HFFc6 (cell line): ENCODE measurements at places on chromosomes 4 and X. TPM values are rescaled to one million over a fixed set of nuclear protein-coding genes. Genes with fewer than 3 reads are reported as not detected.
A peak's percentile ranks its signal among the peaks of the same experiment; 100 is the strongest.

DNA sequence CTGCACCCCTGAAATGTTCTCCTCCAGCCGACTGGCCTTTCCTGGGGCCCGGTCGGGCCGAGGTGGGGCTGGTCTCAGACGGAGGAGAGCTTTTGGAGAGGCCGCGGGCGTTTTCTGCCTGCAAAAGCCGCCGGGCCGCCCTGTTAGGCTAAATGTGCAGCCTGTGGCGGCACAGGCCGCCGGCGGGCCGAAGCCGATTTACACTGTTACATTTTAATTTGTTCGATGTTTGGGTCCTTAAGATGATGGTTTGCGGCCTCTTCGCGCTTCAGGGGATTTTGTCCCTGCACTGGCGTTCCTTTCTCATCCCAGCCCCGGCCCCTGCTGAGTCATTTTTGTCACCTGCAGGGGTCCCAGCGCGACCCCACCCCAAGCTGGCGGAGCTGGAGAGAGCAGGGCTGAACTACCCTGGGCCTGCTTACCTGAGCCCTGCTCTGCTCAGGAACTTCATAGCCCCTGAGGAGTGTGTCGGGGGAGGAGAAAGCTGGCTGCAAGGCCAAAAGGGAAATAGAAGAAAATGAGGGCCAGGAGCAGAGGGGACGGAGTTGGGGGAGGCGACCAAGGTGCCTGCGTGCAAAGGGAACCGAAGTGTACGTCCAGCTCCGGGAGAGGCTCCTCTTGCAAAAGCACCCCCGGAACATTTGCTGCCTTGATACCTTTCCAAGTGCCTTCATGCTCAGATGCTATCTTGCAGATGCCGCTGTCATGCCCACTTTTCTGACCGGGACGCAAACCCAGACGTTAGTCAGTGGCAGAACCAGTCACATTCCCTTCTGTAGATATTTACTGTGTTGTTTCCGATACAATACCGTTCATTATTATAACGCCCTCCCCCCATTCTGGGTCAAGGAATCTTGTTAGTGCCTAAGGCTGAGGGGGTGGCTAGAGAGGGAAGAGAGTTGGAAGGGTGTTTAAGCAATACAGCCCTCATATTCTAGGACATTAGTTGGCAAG lies 977 bp upstream of the RBBP7 start:
- H3K27ac ChIP-seq: peak overlapping the region; percentile 77
- no peaks in the 10 kb centered on the region; the same call in 1 of the 2 replicates for H3K27me3 ChIP-seq
- peaks cover 34% of the 10 kb centered on the region for H3K4me1 ChIP-seq
- H3K4me3 ChIP-seq: peak overlapping the region; percentile 76
- DNase-seq: no peak
- peaks cover 8% of the 10 kb centered on the region; the same call in 1 of the 2 replicates for H3K36me3 ChIP-seq

PRSS12 gene
- total RNA-seq: 79.8 and 88.0 TPM in 2 replicates

DNA sequence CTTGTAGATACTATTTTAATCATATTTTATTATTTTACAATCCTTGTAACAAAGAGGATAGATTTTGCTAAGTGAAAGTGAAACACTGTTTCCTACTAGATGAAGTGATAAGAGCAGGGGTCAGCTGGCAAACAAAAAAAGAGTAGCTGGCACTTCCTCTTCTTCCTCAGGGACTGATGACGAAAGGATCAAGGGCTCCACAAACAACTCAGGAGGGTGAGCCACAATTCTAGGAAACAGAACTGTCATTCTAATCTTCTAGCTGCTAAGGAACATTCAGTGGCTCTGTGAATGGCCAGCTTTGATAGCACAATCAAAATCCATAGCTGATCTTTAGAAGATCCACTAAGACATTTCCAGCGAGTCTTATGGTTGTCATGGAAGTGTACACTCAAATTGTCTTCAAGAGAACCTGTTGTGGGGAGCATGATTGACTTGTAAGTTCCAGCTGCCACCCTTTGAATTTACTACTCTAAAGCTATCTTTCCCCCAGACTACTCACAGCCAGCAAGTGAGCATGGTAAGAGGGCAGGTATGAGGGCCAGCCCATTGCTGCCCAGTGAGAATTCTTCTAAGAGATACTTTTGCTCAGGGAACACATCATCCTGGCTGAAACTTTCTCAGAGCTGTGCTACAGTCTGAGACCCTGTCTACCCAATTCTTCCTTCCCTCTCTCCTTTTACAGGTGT lies 275.7 kb upstream of the RASGEF1B start:
- H3K4me3 ChIP-seq: no peak overlapping the region
- 0 out of 2 replicates have a peak, but pooled peaks cover 3% of the 10 kb centered on the region for H3K27me3 ChIP-seq
- H3K4me1 ChIP-seq: no peaks in the 10 kb centered on the region
- H3K36me3 ChIP-seq: no peaks in the 10 kb centered on the region
- DNase-seq: no peak

DNA sequence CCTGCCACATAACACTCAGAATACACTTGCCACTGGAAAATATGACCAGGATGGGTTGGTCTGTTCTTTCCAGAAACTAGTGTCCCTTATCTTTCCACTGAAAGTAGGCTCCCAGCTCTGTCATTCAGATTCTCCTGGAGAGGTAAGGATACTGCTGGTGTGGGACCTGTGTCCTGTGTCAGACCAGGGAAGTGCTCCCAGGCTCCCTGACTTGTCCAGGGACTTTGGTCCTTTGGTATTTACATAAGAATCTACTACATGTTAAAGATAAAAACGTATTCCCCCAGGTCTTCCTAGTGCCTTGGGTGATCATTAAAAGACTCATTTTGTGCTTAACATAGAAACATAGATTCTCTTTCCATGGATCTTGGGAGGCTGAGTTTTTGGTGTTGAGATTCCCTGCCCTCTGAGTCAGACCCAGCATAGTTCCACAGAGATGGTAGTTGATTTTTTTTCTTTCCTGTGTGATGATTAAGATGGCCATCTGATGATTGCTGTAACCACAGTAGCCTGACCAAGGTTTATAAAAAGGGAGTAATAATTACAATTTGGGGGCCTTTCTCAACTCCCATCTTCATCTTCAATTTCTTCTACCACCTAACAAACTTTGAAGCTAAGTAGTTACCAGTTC lies 159.8 kb upstream of the JADE1 start:
- DNase-seq: peak; percentile 59
- peaks cover 18% of the 10 kb centered on the region for H3K4me1 ChIP-seq
- H3K4me3 ChIP-seq: no peak overlapping the region

GRCh38 chr4:181051931-181052330 lies 1191.3 kb upstream of the TENM3 start:
- no peaks in the 10 kb centered on the region for H3K4me1 ChIP-seq
- H3K27me3 ChIP-seq: no peaks in the 10 kb centered on the region
- H3K36me3 ChIP-seq: no peaks in the 10 kb centered on the region
- no peak for DNase-seq
- no peak overlapping the region for H3K27ac ChIP-seq

- H3K4me3 ChIP-seq: no peak overlapping the region
- no peak overlapping the region for H3K27ac ChIP-seq
- no peak for DNase-seq
- no peaks in the 10 kb centered on the region for H3K36me3 ChIP-seq
Observed at GRCh38 chr4:110124711-110125110, 73.7 kb downstream of the ELOVL6 start.

DNA sequence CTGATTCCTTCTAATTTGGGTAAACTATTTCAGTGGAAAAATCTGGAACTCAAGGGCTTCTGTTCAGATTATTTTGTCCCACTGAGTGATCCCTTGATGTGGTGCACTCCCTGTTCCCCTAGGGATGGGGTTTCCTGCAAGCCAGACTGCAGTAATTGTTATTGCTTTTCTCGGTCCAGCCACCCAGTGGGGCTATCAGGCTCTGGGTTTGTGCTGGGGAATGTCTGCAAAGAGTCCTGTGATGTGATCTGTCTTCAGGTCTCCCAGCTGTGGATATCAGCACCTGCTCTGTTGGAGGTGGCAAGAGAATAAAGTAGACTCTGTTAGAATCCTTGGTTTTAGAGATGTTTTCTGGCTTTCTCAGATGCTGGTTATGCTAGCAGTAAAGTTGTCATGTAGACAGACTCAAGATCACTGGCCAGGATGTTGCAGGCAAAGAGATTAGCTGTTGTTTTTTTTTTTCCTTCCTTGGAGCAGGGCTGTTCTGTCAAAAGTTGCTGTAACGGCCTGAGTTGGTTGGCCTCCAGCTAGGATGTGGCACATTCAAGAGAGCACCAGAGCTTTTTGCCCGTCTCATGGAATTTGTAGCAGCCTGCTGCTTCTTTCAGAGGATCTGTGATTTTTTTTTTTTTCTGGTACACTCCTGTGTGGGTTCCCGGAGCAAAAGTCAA lies 1314.0 kb downstream of the PCDH19 start:
- H3K4me1 ChIP-seq: no peaks in the 10 kb centered on the region
- no peak overlapping the region for H3K27ac ChIP-seq
- no peak overlapping the region for H3K4me3 ChIP-seq
- no peaks in the 10 kb centered on the region for H3K27me3 ChIP-seq
- H3K36me3 ChIP-seq: no peaks in the 10 kb centered on the region

JAKMIP1 gene
- total RNA-seq: not detected in 3 replicates

CYLC1 gene
- total RNA-seq: not detected in 3 replicates

TDO2 gene
- total RNA-seq: not detected in 3 replicates

DNA sequence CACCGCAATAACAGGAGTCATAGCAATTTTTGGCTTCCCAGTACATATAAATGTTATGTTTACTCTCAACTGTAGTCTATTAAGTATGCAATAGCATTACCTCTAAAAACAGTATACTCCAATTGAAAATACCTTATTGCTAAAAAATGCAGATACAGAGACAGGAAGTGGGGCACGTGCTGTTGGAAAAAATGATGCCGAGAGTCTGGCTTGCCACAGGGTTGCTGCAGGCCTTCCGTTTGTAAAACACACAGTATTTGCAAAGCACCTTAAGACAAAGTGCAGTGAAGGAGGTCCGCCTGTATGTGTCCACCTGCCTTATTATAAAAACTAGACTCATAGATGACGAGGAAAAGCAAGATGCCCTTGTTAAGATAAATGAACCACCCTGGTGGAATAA lies 23.5 kb downstream of the CD99 start:
- peaks cover 13% of the 10 kb centered on the region for H3K4me1 ChIP-seq
- H3K27me3 ChIP-seq: peaks cover 5% of the 10 kb centered on the region; the same call in 1 of the 2 replicates
- H3K4me3 ChIP-seq: no peak overlapping the region
- no peak overlapping the region; the same call in 1 of the 2 replicates for H3K27ac ChIP-seq
- H3K36me3 ChIP-seq: peaks cover 22% of the 10 kb centered on the region

GYPB gene
- not detected in 3 replicates for total RNA-seq

- H3K27ac ChIP-seq: no peak overlapping the region
- DNase-seq: no peak
- peaks cover 16% of the 10 kb centered on the region for H3K27me3 ChIP-seq
- H3K4me3 ChIP-seq: no peak overlapping the region
Observed at GRCh38 chr4:77413766-77414165, 191.9 kb upstream of the CXCL13 start.

- no peaks in the 10 kb centered on the region for H3K4me1 ChIP-seq
- H3K36me3 ChIP-seq: no peaks in the 10 kb centered on the region
- H3K27ac ChIP-seq: no peak overlapping the region
- peaks cover 2% of the 10 kb centered on the region for H3K27me3 ChIP-seq
- no peak for DNase-seq
- no peak overlapping the region for H3K4me3 ChIP-seq
Observed at GRCh38 chrX:44314259-44314734, 29.2 kb downstream of the EFHC2 start.

GRCh38 chr4:95122001-95122400 lies 364.2 kb downstream of the BMPR1B start:
- H3K36me3 ChIP-seq: no peaks in the 10 kb centered on the region
- H3K4me3 ChIP-seq: no peak overlapping the region
- H3K27ac ChIP-seq: no peak overlapping the region
- DNase-seq: no peak
- peaks cover 16% of the 10 kb centered on the region for H3K27me3 ChIP-seq
- no peaks in the 10 kb centered on the region for H3K4me1 ChIP-seq

HSFX4 gene
- not detected in 3 replicates for total RNA-seq

DNA sequence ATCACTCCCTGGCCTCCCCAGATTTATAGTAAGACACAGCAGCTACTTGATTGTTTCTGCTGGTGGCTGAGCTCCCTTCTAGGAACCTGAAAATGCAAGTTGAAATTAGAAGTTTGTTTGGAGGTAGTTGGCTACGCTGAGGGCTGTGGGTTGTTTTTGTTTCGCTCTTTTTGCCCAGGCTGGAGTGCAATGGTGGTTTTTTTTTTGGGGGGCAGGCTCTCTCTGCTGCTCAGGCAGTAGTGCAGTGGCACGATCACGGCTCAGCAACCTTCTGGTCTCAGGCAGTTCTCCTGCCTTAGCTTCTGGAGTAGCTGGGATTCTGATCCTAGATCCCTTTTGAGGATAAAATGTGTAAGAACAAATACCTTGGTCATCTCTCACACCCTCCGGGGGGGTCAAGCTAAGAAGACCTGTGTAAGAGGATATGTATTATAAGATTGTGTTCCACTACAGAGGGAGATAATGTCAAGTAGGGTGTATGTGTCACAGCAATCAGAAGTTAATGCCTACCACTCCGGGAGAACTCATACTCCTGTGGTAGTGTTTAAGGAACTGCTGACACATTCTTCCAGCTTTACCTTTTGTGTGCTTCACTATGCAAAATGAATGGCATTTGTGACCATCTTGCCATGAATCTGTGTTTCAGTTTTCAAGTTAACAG lies 9.7 kb downstream of the JADE1 start:
- H3K4me3 ChIP-seq: peak overlapping the region; percentile 24
- H3K27ac ChIP-seq: peak overlapping the region; percentile 89
- peaks cover 90% of the 10 kb centered on the region for H3K4me1 ChIP-seq
- H3K36me3 ChIP-seq: peaks cover 25% of the 10 kb centered on the region
- no peak for DNase-seq

LRIT3 gene
- not detected in 3 replicates for total RNA-seq
